Bronchial smooth muscle cell (primary cell): ENCODE measurements at places on chromosomes 13 and 19. TPM values are rescaled to one million over a fixed set of nuclear protein-coding genes. Genes with fewer than 3 reads are reported as not detected.

The HPN gene
- total RNA-seq, result 0.09 and 0.16 TPM in 2 replicates

The TNFRSF19 gene
- 78.3 and 85.6 TPM in 2 replicates for total RNA-seq

The KLK1 gene
- total RNA-seq, result not detected in 2 replicates

The CCDC194 gene
- total RNA-seq, result not detected in 2 replicates

The PALM3 gene
- 0.16 and 0.17 TPM in 2 replicates for total RNA-seq

The ZNF540 gene
- 0.95 and 1.0 TPM in 2 replicates for total RNA-seq
